ENCODE measurements at places on chromosomes 4 and X.

DNA sequence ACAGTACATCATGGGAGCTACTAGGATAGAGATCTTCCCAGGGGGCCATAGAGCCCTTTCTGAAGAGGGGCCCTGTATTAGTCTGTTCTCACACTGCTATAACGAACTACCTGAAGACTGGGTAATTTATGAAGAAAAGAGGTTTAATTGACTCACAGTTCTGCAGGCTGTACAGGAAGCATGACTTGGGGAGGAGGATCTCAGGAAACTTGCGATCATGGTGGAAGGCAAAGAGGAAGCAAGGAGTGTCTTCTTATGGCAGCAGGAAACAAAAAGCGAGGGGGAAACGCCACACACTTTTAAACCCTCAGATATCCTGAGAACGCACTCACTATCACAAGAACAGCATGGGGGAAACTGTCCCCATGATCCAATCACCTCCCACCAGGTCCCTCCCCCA lies 4.2 kb upstream of the SLC9A6 start:
- DNase-seq = no peak

DNA sequence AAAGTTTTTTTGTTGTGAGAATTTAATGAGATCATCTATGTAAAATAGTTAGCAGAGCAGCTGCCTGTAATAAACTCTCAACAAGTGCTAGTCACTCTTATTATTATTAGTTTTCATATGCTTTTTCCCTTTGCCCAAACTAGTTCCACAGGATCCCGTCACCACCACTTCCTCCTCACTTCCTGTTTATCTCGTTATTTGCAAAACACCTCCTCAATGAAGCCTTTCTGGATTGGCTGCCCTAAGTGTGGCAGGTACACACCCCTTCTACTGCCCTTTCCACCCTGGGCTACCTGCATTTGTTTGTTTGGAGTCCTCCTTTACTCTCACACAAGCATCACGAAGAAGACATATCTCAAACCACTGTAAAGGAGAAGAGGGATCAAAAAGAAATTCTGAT lies 54.4 kb upstream of the KLF3 start:
- DNase-seq = no peak

DNA sequence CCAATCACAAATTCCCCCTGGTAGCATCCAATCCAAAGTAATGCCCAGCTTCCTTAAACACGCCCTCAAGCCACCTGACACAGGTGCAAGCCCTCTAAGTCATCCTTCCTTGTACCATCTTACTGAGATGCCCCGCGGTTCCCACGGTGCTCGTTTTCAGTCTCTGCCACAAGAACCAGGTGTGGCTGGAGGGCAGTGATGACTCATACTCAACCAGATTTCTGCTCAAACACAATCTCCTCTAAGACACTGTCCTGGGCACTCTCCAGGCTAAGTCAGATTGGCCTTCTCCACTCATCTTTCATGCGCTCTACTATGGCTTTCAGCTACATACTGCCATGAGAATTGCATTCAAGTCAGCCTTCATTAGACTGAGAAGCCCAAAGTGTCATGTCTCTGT lies 3.5 kb downstream of the SH3KBP1 start:
- DNase-seq = no peak

DNA sequence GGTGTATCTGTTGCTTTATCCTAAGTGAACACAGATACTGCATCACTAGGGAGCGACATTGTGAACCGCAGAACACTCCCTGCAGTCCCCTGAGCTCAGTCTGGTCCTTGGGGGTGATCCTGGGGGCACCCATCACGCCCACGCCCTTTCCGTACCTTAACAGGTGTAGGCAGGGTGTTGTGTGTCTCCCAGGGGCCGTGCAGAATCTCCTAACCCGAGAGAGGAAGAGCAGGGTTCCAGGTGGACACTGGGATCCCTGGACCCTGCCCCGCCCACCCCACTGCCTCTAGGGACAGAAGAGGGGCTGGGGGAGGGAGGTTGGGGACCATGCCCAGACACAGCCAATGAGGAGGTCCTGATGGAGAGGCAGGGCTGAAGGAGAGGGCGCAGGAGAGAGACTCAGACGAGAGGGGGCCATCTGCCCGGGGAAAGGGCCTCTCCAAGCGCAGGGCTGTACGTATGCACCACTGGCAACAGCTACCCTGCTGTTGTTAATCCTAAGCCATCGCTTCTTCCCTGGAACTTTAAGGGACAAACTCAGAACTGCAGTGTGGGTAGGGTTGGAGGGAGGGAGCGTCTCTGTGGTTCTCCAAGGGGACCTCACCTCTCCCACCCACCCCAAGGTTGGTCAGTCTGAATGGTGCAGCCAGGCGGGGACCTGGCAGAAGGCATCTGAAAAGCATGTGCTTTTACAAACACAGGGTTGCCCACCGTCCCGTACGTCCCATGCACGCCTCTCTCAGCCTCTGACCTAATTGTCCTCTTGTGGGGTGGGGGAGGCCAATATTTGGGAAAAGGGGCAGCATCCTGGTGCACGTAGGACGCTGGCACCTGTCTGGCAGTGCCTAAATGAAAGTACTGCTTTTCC lies 2.5 kb downstream of the P2RY8 start:
- no peak for DNase-seq

DNA sequence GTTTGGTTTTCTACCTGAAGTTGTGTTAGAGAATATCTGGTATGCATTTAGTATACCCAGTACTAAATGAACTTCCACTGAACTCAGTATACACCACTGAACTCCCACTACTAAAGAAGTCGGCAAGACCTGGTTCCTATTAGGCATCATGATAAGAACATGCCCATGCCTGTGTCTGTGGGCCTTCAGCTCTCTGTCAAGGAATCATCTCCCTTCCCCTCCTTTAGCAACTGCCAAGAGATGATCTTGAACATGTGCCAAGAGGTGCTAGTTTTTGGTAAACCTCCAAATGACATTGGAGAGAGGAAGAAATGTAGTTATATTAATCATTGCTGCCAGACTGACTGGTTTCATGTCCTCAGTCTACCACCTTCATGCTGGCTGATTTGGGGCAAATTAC lies 113.2 kb downstream of the ATP10D start:
- DNase-seq = peak; percentile 14

- DNase-seq = peak; percentile 26
These were observed 351.2 kb downstream of the BMPR1B start for GRCh38 chr4:95108883-95109421.

GRCh38 chr4:176921256-176921655 lies 128.5 kb upstream of the VEGFC start:
- DNase-seq = no peak

DNA sequence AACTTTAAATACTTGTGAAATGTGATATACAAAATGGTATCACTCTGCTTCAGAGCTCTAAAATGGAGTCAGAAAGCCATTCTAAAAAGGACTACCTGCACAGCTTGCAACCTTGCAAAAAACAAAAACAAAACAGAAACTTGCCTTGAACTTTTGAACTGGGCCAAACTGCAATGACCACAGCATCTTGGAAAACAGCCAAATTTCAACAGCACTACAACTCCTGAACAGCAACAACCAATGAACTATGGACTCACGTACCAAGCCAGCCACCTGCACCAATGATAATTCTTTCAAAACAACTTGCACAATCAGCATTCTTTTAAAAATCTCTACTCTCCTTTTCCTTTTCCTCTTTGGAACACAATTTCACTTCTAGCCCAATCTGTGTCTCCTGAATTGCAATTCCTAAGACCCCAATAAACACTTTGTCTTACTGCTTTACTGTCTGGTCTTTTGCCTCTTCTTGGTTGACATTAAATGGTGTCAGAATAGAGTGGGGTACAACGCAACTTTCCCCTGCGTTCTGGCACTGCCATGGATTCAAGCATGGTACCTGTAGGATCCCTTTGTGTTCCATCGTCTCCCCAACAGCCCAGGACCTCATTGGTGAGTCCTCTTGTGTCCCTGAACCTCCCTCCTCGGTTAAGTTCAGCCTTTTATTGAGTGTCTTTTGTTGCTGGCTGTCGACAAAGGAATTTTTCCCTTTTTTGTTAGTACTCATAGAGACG lies 35.7 kb upstream of the FMR1 start:
- no peak for DNase-seq

DNA sequence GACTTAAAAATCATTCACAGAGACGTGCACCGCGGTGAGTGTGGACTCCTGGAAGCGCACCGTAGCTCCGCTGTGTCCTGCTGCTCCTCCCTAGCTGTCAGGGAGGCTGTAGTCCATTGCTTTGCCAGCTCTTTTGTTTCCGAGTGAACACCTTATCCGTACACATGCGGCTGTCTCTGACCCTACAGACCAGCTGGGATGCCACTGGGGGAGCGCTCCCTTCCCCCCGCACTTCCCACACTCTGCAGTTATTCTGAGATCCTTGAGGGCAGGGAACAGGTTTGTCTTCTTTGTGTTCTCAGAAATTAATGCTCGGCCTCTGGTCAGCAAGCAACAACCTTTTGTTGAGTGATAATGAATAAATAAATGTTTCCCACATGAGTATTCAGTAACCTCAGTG lies 33.7 kb upstream of the MSANTD1 start:
- DNase-seq = no peak

DNA sequence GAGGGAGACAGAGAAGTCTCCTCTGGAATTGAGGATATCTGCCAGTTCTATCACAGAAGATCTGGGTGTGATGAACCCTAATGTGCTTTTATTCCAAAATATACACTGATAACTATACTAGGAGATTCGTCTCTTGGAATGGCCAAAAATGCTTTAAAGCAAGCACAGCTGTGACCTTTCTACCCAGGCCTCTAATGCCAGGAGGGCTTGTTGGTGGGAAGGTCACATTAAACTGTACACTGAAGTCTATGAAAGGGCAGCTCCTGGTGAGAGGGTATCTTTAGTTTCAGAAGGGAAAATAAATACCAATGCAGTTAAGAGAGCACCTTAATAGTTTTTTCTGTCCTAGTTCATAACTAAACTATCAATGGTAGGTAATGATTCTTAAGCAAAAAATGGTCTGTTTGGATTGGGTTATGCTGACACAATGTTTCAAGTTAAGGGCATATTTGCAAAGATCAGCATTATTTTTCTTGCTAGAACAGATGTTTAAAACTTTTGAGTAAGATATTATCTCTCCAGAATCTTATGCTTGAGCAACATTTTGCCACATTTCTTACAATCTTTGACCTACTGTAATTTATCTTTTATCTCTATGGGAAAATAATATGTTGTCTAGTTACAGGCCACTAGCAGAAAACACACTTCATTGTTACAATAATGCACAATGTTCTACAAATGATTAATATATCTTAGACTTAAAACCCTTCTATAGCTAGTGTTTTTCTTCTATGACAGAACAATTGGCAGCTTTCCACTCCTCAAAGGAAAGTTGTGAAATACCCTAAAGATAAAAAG lies 59.6 kb downstream of the SEC24D start:
- DNase-seq = peak; percentile 74

DNA sequence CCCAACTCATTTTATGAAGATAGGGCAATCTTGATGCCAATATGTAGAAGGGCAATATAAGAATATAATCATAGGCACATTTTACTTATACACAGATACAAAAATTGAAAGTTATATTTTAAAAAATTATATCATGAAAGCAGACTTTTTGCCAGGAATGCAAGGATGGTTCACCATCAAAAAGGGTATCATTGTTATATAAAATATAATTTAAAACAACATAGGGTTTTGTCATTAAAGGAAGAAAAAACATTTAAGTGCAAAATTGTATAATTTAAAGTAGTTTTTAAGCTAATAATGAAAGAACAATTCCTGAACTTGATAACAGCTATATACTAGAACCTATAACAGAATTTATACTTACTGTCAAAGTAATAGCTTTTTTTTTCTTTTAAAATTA lies 15.9 kb downstream of the AREG start:
- DNase-seq = no peak

- DNase-seq = peak; percentile 59
These were observed 117.0 kb downstream of the PCDH7 start for GRCh38 chr4:30837131-30837539.

- peak; percentile 7 for DNase-seq
These were observed 22.4 kb upstream of the ARMCX4 start for GRCh38 chrX:101462892-101463291.

GRCh38 chr4:75699299-75699698 lies 25.1 kb upstream of the USO1 start:
- DNase-seq = no peak

- no peak for DNase-seq
These were observed 140.2 kb downstream of the STIM2 start for GRCh38 chr4:27000820-27001219.

DNA sequence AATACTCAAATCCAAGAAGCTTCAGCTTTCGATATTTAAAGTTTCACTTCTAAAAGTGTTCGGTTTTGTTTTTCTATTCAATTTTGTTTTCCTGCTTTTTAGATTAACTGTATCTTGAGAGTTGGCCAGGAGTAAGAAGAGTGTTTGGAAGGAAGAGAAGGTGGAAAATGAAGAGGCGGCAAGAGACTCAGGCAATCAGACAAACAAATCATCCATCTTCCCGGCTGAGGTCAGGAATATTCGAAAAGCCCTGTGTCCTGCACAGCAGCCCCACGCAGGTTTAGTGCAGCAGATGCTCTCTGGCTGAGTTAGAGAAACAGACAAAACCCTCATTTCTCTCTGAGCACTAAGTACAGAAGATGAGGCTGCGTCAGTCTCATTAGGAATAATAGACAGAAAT lies 330.3 kb upstream of the NOCT start:
- no peak for DNase-seq

GRCh38 chrX:7109049-7109531 lies 38.4 kb upstream of the STS start:
- no peak for DNase-seq

GRCh38 chr4:179747218-179747910 lies 2305.1 kb upstream of the AGA start:
- DNase-seq = no peak

- DNase-seq = no peak
These were observed 11.3 kb upstream of the LIMCH1 start for GRCh38 chr4:41526628-41527027.

DNA sequence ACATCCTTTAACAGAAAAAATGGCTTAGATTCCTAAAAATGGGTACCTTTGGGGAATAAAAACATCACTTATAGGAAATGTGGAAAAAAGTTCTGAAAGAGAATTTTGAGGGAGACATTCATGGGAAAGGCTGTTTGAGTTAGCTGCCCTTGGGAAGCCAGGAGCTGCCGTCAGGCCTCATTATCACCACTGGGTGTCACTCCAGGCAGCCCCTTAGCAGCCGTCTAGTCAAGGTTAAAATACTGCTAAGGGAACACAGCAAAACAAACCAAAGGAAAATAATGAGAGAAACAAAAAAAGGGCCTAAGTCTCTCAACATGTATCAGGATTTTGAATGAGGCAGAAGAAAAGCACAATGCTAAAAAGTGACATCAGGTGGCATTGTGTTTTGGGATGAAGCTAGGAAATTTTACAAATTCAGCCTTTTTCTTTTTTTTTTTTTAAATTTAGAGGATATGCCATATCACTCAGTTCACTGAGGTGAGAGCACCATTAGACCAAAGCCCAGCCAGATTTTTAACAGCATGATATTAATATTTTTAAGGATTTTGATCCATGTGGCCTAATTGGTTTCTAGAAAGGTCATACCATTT lies 235.3 kb downstream of the GPAT3 start:
- DNase-seq = peak; percentile 59

GRCh38 chr4:1608196-1608820 lies 75.8 kb downstream of the FAM53A start:
- no peak for DNase-seq

DNA sequence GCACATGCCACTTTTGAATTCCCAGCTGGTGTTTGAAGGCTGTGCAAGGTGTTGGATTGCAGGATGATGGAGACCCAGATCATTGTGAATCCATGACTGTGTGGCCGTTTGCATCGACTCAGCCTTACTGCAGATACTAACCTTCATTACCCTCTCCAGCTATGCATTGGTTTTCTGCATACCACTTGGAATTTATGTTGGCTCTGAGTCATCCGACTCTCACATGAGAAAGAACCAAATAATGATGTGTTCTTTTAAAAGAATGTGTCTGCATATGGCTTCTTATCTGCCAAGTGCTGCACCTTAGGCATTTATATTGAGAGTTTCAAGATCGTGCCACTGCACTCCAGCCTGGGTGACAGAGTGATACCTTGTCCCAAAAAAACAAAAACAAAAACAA lies 106.7 kb upstream of the PRKX start:
- peak; percentile 86 for DNase-seq

All from fibroblast of skin of abdomen (primary cell).